ENCODE measurements at places on chromosomes 5 and 9.

DNA sequence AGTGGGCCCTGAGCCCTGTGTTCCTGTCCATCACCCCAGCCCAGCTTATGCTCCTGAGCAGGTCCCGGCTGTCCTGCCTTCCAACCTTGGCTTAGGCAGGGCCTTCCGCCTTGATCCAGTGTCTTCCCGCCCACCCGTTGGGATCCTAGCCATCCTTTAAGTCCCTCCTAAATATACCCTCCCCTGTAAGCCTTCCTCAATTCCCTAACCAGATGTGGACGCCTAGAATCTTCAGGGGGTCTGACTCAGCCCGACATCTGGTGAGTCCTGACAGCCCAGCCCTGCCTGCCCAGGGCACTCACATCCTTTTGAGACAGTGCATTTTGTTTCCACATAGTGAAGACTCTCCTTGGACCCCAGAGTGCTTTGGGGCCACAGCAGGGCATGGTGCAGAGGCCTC is 23.7 kb downstream of the SLC6A7 start:
- no peak for DNase-seq

DNA sequence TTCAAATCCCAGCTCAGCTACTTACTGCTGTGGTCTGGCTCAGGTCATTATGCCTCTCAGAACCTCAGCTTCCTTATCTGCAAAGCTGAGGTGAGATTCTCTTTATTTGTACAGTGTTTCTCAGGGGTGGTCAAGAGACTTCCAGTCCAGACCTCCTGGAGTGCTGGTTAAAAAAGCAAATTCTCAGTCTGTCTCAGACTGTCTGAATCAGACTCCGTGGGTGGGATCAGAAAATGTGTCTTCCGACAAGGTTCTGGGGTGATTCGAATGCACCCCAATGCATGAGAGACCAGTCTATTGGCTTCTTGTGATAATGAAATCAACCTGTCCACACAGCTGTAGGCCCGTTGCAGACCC is 137.7 kb upstream of the SMIM23 start:
- no peak for DNase-seq

- DNase-seq, result no peak
These were observed 2.1 kb downstream of the NSG2 start for GRCh38 chr5:174047472-174048099.

GRCh38 chr5:179266291-179267070 is 78.8 kb downstream of the ADAMTS2 start:
- DNase-seq, result no peak

GRCh38 chr9:130414081-130414731 is 30.6 kb upstream of the ASS1 start:
- no peak for DNase-seq

GRCh38 chr5:108876451-108876850 is 128.8 kb downstream of the FER start:
- no peak for DNase-seq

- DNase-seq, result no peak
These were observed 16.8 kb downstream of the GLT6D1 start for GRCh38 chr9:135622415-135623020.

Data from stimulated activated CD8-positive, alpha-beta memory T cell treated with anti-CD3 and anti-CD28 coated beads, Interleukin-2, amount 100 ng/mL, for 1 hour (primary cell).